ENCODE measurements at places on chromosomes 5 and 9.

GRCh38 chr5:136053336-136054141 is 24.8 kb downstream of the TGFBI start:
- DNase-seq = peak; percentile 94

DNA sequence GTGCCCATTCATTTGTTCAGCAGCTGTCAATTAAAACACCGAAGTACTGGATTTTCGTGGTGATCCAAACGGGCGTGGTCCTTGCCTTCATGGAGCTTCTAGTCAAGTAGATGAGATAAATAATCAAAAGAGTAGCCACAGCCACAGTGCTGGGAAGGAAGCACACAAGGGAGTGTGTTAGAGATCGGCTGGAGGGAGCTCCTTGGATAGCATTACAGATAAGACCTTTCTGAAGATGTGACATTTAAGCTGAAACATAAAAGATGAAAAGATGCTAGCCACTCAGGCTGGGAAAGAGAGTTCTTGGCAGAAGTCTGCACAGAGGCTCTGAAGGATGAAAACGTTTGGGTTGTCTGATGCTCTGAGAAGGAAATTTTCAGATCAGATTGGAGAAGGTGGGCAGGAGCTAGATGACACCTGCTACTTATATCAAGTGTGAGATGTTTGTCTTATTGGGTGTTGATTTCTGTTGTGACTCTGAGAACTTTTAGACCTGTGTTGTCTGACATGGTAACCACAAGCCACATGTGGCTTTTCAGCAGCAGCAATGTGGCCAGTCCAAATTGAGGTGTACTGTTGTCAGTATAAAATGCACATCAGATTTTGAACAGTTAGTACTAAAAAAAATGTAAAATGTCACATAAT is 123.9 kb downstream of the TLE4 start:
- no peak for DNase-seq

GRCh38 chr5:79133657-79134451 is 22.2 kb downstream of the BHMT start:
- peak; percentile 47 for DNase-seq

- DNase-seq = no peak
Measured at GRCh38 chr9:110189559-110190320, 18.2 kb downstream of the C9orf152 start.

- DNase-seq = no peak
Measured at GRCh38 chr9:33860200-33860871, 43.4 kb downstream of the UBE2R2 start.

GRCh38 chr9:105023788-105024187 is 95.8 kb upstream of the ABCA1 start:
- DNase-seq = no peak

DNA sequence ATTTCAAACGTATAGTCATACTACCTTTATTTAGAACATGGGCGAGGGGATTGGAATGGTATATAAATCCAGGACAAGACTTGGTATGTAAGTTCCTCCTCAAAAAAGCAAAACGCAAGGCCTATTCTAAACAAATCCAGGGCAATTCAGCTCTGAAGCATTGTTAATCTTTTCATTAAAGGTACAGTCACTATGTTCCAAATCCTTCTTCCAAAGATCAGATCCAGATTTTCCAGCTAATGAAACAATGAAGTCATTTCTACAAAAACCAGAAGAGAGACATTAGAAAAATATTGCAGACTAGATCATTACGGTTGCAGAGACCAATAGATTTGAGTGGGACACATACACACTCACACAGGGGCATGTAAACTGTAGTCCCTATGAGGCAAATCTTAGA is 116.1 kb upstream of the BNC2 start:
- no peak for DNase-seq

- no peak for DNase-seq
Measured at GRCh38 chr5:10279328-10279727, 28.4 kb downstream of the CMBL start.

- no peak for DNase-seq
Measured at GRCh38 chr5:108634010-108634616, 113.6 kb upstream of the FER start.

- DNase-seq = no peak
Measured at GRCh38 chr9:16106021-16106571, 553.3 kb downstream of the CCDC171 start.

GRCh38 chr5:78972654-78973428 is 12.3 kb downstream of the ARSB start:
- no peak for DNase-seq

- DNase-seq = no peak
Measured at GRCh38 chr5:132961887-132962286, 1.5 kb downstream of the AFF4 start.

DNA sequence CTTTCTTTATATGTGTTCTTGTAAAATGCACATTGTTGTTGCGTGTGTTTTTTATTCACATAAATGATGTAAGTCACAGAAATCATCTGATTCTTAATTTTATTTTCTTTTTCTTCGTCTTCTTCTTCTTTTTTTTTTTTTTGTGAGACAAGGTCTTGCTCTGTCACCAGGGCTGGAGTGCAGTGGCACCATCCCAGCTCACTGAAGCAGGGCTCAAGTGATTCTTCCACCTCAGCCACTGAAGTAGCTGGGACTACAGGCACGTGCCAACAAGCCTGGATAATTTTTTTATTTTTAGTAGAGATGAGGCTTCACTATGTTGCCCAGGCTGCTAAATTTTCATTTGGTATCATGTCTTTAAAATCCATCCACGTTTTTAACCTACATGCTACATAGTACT is 28.5 kb upstream of the FANCC start:
- no peak for DNase-seq

DNA sequence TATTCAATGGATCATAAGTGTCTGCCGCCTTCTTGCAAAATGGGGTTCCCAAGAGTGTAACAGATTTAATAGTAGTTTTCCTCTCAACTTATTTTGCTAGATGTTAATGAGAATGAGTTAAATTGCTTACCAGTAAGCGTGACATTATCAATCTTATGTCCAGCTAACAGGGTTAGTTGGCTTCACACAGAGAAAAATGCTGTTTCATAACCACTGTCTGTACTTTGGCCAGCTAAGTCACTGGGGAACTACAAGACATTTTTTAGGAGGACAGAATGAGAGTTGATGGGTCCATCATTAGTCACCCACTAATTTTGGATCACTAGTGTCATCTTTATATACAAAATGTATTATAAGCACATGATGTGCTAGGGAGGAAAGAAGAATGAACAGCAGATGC is 1.4 kb downstream of the CDC37L1 start:
- DNase-seq = peak; percentile 67

GRCh38 chr5:383621-384020 is 59.4 kb upstream of the EXOC3 start:
- DNase-seq = no peak

DNA sequence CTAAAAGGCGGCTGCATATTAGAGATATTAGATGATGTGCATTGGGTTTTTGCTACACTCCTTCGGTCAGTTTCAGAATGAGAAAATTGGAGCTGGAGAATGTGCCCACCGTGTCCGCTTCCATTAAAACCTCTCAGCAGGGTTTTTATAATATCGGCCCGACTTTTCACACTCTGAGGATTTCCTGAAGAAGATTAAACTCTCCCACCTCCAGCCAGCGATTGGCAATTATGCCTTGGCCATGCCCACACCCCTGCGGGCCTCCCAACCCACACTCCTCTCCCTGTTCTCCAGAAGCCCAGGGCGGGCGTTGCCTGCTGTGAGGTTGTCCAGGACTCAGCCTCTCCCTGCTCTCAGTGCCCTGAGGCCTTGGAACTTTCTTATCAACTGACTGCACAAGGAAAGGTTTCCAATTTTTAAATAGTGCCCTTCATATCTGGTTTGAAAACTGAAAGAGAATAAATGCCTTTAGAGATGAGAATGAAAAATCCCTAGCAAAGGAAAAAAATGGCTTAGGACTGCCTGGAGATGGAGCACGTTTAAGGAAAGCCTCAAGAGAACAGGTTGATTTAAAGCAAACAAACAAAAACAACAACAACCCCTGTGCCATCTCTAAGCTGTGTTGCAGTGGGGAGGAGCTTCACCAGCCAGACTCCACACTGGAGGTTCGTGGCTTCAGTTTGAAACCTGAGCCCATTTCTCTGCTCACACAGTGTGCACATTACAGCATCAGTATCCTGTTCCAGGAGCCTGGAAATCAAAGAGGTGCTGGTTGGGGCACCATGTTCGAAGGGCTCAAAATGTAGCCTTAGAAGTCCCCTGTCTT is 292.9 kb downstream of the NSG2 start:
- DNase-seq = no peak

DNA sequence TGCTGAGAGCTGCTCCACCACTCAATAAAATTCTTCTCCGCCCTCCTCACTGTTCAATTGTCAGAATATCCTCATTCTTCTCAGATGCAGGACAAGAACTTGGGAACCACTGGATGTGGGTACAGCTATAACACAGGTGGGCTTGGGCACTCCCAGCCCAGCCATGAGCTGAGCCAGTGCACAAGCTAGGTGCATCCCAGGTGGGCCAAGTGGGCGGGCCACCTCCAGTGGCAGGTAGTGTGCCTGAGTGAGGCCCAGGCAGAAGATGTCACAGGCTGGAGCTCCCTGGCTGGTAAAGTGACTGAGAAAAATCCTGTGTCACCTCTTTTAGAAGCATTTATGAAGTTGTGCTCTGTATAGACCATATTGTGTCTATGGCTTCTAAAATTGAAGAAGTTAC is 501.6 kb upstream of the TYRP1 start:
- DNase-seq = no peak

DNA sequence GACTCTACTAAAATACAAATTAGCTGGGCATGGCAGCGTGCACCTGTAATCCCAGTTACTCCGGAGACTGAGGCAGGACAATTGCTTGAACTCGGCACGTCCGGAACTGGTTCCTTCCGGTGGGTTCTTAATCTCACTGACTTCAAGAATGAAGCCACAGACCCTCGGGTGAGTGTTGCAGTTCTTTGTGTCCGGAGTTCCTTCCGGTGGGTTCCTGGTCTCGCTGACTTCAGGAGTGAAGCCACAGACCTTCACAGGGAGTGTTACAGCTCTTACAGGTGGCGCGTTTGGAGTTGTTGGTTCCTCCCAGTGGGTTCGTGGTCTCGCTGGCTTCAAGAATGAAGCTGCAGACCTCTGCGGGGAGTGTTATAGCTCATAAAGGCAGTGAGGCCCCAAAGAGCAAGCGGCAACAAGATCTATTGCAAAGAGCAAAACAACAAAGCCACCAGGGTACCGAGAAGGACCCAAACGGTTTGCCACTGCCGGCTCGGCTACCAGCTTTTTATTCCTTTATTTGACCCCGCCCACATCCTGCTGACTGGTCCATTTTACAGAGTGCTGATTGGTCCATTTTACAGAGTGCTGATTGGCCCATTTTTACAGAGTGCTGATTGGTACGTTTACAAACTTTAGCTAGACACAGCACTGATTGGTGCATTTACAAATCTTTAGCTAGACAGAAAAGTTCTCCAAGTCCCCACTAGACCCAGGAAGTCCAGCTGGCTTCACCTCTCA is 28.6 kb upstream of the SLC6A19 start:
- DNase-seq = no peak

DNA sequence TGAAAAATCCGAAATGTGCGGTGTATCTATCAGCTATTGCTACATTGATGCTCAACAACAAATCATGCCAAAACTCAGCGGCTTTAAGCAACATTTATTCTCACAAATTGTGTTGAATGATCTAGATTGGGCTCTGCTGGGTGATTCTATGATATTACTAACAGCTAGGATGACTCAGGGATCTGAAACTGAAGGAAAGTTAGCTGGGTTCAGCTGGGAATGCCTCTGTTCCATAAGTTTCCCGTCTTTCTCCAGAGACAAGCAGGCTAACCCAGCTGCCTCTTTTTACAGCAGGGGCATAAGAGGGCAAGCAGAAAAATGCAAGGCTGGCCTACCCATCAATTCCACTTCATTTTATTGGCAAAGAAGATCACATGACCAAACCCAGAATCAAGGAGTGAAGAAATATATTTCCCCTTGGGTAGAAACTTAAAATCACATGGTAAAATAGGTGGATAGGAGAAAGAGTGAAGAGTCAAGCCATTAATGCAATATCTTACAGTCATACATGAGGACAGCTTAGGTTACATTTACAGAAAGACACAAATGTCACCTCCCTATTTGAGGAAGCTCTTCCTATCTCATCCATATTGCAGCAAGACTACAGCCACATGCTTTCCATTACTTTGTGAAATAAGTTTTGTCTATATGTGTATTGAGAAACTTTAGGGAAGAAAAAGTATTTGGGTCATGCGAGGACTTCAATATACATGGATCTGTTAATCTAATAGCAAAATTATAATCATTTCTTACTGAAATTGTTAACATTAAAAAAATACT is 30.8 kb downstream of the IL7R start:
- no peak for DNase-seq

- no peak for DNase-seq
Measured at GRCh38 chr5:166331521-166331920, 1959.9 kb upstream of the WWC1 start.

DNA sequence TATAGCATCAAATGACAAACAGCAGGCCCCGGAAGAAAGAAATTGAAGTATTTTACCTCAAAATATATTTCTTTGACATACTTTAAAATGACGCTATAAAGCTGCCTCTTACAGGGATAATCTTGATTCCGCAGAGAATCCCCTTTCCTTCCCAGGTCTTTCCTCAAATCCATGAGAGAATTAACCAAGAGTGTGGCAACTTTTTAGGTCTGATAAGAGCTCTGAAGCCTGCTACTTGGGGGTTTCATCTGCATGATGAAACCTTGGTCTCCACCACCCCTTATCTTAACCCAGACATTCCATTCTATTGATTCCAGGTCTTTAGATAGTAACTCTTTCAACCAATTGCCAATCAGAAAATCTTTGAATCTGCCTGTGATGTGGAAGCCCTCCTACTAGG is 173.8 kb downstream of the CEMIP2 start:
- no peak for DNase-seq

DNA sequence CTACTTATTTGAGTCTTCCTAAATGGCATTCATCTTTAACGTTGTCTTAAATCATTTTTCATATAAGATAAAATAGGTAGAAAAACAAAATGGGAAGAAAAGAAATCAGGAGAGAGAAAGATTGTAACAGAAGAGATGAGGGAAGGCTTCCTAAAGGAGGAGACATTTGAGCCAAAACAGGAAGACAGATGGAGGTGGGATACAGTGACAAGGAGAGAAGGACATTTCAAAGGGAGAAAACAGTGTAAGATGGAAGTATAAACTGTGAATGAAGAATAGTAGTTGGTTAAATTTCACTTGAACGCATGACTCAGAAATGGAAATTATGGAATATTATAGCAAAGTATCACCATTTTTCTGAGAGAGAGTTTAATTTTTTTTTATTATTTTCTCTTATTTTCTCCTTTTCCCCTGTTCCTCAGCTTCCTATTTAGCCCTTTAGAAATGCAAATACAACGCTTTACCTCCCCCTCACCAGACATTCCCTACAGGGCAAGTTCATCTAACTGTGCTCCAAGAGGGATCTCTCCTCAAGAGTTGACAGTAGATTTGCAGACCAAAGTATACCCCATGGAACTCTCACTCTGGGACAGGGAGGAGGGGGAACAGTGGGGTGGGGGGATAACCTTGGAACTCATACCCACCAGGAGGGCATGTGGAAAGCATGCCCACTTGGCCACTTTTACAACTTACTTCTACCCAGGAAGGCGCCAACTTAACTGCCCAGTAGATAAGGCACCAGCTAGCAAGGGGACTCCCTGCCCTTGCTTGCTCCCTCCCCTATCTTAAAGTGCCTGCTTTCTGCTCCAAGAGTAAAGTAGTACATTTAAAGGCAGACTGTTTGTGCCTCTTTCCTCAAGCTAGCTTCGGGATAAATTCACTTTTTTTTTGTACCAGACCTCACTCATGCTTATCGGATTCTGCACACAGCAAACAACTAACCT is 304.7 kb upstream of the POU5F2 start:
- DNase-seq = no peak

- DNase-seq = no peak
Measured at GRCh38 chr5:101664071-101664791, 631.9 kb downstream of the SLCO4C1 start.

- no peak for DNase-seq
Measured at GRCh38 chr9:76401580-76402354, 7.5 kb upstream of the RFK start.
